ENCODE measurements at places on chromosomes 2 and 18.

GRCh38 chr2:223222397-223222796 lies 170.4 kb downstream of the KCNE4 start:
- DNase-seq: no peak

DNA sequence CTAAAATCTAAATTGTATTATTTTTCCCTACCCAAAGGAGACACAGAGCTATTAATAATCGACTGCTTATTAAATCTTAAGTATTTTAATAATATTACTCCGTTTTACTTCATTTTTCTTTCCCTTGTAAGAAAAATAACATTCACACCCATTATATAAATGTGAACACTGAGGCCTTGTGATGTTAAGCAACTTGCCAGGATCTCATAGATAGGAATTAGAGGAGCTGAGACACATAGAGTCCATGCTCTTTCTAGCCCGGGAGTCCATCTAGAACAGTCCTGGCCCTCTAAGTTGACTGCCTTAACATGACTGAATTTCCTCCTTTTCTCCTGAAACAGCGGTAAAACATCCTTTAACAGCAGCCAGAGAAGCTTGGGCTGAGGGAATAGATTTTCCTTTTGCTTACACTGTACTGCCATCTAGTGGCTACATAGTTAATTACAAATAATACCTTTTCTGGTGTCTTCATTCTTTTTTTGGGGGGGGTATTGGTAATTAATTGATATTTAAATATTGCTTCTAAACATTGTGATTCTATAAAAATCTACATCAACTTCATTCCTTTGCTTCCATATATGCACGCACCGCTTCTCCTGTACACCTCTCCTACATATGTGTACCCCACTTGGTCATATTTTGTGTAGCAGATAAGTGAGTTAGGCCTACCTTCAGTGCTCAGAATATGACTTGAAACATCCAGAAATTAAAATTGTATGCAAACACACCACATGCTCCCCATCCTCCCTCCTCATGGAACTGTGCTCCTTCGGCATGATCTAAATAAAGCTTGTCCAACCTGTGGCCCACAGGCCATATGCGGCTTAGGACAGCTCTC lies 125.8 kb upstream of the HNMT start:
- no peak for DNase-seq

- no peak for DNase-seq
These were observed 46.4 kb downstream of the BMP10 start for GRCh38 chr2:68824831-68825230.

GRCh38 chr18:44586782-44587524 lies 93.7 kb upstream of the SETBP1 start:
- DNase-seq: no peak

DNA sequence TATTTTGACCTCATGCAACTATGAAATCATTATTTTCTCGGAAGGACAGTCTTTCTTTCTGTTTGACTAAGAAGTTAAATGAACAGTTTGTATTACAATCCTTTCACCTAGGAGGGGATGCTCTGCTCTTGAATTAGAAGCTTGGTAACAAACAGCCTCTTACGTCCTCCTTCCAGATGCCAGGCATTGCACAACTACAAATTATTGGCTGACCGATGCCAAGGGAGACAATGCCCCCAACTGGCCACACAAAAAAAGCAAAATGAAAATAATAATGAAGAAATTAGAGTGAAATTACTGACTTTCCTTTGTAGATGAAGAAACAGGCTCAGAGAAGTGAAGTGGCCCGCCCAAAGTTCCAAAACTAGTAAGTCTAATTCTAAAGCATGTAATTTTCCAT lies 177.9 kb downstream of the CYRIA start:
- no peak for DNase-seq

- DNase-seq: no peak
These were observed 109.9 kb downstream of the ZNF236 start for GRCh38 chr18:76932026-76932819.

DNA sequence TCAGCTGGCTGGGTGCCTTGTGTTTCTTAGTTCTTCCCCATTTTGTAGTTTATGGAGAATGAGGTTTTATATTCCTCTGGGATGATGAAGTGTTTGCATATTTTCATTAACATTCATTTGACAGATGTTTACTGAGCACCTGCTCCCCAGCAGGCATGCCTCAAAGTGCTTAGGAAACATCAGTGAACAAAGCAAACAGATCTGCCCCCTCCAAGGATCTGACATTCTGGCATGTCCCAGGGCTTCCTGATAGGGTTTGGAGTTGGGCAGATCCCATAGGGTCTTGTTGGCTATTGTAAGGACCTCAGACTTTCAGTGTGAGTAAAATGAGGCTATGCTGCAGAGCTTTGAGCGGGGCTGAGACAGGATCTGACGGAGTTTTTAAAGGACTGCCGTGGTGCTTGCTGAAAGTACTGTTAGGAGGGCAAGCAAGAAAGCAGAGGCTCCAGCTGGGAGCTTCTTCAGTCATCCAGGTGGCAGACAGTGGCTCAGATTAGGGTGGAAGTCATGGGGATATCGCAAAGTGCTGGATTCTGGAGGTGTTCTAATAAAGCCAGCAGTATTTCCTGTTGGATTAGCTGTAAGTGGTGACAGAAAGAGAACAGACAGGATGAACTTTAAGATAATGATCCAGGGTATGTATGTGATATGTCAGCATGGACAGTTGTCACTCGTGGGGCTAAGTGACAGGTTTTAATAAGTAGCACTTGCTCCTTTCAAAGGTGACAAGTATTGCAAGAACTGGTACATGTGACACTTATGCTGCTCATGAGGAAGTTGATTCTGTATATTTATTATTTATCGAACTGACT lies 11.3 kb upstream of the IAH1 start:
- no peak for DNase-seq

DNA sequence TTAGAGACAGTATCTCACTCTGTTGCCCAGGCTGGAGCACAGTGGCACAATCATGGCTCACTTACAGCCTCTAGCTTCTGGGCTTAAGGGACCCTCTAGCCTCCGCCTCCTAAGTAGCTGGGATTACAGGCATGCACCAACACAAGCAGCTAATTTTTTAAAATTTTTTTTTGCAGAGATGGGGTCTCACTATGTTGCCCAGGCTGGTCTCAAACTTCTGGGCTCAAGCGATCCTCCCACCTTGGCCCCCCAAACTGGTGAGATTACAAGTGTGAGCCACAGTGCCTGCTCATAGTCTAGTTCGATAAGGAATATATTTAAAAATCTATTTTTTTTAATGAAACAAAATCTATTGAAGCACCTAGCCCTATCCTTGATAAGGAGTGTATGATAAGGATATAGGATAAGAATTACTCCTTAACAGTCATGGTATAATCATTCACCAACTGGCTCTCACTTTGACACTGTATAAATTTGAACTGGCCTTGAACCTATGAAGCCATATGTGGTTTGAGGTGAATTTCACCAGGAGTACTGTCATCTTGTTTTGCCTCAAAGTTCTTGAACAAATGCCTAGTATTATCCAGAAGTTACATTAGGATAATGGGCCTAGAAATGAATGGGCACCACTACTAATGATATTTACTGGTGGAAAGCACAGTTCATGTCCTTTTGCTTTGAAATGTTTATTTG lies 71.1 kb downstream of the EXOC6B start:
- no peak for DNase-seq
